ENCODE measurements at places on chromosomes 16 and 17.

DNA sequence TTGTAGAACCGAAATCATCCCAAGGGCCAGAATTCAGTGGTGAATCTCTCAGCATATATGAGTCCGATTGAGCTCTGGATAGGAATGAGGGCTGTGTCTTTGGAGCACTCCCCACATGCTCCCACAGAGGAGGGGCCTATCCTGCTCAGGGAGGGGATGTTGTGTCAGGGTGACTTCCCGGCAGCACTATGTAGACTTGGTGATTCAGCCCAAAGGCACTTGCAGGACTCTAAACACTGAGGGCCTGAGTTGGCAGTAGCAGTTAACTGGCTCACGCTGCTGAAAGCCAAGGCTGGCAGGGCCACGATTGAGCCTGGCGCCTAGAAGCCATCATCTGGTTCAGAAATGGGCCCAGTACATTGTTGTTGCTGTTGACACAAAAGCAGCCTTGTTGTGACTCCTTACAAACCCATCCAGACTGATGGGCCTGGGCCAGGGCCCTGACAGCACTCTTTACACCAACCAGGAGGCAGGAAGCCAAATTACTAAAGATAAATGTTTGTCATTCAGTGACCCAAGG, 31.9 kb downstream of the NMT1 start:
- DNase-seq, result no peak

DNA sequence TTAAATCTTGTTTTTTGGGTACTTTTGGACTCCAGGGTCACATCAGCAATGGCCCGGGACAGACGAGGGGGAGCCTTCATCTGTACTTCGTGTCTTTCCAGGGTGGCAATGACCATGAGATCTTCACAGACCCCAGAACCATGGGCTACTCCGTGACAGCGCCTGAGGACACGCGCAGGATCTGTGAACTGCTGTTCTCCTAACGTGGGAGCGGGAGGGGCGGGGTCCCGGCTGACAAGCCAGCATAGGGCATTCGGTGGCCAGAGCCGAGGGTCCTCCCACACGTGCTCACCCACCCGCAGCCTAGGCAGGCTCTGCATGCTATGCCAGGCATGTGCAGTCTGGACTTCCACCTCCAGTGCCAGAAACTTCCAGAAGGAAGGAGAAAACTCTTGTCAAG, 21.2 kb downstream of the CARHSP1 start:
- no peak for DNase-seq

GRCh38 chr17:39118674-39119419, 32.6 kb downstream of the PLXDC1 start:
- DNase-seq, result no peak

- no peak for DNase-seq
These were observed 75.0 kb downstream of the TMEM132E start for GRCh38 chr17:34654276-34654880.

DNA sequence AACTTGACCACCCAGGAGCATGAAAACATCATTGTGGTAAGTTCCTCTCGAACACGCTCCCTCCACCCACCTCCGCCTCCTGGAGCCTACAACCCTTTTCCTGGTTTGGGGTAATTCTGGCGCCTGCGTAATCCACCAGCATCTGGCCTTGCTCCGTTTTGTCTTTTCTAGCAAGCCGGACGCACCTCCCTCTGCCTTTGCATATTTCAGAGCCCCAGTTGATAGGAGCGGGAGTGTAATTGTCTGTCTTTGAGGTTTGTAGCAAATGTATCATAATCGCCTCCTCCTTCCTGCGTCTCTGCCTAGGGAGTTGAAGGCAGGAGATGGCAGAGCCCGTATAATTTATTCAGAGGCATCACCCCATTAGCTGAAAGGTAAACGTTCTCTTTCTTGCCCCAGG, 121.3 kb upstream of the PLCG2 start:
- DNase-seq, result no peak

DNA sequence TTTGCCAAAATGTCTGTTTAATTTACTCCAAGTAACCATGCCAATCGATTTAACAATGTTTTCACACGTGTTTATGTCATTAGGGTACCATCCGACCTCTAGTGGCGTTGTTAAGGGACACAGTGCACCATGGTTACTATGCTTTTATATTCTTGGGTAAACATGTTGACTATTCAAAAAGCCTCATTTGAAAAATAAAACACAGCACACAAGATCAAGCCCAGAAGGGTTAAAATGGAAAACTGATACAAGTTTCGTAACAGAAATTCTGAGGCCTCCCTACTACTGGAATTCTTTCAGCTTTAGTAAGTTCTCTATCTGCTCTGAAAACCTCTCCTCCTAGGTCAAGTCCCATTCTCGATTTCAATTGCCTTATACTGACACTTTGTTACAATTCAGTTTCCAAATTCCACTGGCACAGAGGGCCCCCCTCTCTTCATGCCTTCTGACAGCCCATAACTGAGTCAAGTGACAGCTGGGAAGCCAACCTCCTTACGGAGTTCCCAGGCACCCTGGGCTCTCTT, 2.1 kb downstream of the CFAP20 start:
- no peak for DNase-seq

DNA sequence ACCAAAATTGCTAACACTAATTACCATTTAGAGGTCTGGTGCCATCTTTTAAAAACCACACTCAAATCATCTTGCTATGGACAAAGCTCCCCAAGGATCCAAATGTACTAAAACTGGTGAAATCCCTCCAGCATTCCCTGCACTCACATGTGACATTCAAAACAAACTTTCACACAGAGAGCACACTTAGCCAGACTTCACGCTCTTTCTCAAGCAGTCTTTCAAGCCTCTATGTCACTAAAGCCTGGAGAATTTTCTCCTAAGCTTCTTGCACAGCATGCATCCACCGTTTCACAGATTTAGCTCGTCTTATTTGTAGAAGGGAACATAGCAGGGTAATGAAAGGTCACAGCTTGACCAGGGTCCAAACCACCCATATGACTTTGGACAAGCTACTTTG, 19.3 kb downstream of the CMTM3 start:
- DNase-seq, result no peak
